ENCODE measurements at places on chromosomes 1 and 21.

DNA sequence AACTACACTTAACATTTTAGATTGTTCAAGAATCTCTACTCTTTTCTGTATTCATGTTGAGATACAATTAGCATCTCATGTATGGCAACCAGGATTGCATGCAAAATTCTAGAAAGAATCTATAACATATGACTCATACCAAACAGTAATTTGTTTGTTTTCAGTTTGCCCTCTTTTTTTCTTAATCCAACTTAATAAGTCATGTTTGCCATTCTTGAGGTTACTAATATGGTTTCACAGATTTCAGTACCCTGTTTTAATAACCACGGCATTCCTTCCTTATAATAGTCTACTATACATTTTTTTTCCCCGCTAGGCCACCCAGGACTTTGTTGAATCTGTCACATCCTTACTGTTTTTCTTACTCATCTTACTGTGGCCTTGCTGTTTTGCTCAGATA, 140.8 kb downstream of the FMN2 start:
- DNase-seq, result no peak

DNA sequence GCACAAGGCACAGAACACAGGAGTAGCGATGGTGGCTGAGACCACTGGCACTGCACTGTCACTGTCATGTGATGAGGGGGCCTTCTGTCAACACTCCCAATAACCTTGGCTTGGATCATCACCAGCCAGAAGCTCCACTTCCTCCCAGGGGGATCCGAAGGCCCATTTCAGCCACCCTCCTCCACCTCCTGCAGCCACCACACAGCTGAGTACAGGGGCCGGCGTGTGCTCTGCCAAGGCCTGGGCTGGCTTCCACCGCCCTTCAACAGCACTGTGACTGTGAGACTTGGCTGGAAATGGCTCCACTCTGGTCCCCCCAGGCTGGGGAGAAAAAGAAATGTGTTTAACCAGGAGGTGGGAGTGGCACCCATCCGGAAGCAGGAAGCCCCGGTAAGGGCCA, 9.9 kb upstream of the NADK start:
- no peak for DNase-seq

DNA sequence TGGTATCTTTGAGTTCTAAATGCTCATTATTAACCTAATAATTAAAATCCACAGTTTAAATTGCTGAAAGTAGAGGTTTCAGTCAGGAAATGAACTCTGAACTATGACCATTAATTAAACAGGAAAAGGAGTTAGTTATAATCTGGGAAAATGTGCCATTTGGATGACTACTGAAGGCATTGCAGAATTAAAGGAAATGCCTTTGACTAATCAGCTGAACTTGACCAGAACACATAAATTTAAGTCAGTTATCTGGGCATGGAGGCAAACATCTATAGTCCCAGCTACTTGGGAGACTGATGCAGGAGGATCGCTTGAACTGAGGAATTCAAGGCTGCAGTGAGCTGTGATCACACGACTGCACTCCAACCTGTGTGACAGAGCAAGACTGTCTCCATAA, 31.9 kb downstream of the SLC44A5 start:
- no peak for DNase-seq

DNA sequence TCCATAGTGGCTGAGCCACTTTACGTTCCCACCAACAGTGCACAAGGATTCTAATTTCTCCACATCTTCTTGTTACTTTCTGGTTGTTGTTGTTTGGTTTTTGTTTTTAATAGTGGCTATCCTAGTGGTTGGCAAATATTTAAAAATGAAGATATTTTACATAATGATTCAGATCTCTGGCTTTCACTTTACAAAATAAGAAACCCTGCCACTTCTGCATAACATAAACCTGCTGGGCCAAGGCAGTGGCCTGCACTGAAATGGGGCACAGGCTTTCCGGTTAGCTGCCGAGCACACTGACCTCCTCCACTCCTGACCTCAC, 320.4 kb downstream of the RPS6KC1 start:
- no peak for DNase-seq

Measured in effector CD8-positive, alpha-beta T cell (primary cell).